ENCODE measurements at places on chromosomes 1 and 21. TPM values are rescaled to one million over a fixed set of nuclear protein-coding genes. Genes with fewer than 3 reads are reported as not detected.

- DNase-seq: no peak
These were observed 33.5 kb upstream of the WASF2 start for GRCh38 chr1:27523337-27524020.

DNA sequence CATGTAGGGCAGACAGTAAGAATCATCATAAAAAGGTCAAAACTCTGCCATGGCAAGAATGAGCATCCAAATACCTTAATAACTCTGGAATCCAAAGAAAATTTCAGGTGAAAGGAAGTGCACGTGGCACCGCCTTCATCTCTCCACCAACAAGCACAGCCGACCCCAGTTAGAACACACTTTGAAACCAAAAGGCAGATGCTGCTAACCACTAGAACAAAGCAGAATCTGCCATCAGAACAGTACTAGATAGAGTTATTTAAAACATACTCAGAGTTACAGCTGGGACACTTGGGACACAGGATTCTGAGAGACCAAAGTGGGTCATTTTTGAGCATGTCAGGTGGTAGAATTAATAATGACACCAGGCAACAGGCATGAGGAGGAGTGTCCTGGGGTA, 106.7 kb upstream of the SOD1 start:
- no peak for DNase-seq

Gene ATAD3C
- 0.61 TPM for total RNA-seq

DNA sequence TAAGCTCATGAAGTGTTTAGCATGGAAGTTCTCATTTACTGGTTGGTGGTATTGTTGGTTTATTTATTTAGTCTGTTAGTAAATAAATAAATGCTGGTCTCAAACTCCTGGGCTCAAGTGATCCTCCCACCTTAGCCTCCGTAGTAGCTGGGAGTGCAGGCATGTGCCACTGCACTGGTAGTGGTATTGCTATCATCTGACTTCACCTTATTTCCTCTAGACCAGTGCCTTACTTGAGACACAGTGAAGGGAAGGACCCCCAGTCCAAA, 1.4 kb upstream of the SLC2A1 start:
- DNase-seq: no peak

DNA sequence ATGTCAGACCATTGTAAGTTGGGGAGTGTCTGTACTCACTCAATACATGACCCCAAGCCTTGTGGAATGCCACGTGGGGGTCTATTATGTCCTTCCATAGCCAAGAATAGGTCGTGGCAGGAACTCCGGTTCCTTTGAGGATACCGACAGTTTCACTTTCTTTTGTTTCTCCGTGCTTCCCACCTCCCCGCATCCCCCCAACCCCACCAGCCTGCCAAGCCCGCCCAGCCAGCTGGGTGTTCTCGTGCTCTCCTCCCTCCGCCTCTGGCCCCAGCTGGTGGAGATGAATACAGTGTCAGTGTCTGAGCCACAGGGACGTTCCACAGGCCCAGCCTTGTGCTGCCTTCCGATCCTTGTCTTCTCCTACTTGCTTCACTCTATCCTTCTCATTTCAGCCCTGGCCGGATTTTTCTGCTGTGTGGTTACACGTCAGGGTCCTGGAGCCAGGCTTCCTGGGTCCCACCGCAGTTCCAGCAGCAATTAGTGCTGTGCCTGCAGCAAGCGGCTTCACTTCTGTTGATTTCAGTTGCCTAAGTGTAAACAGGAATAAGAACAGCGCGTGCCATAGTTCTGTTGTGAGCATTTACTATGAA, 4.1 kb upstream of the AGTRAP start:
- no peak for DNase-seq

GRCh38 chr1:182080040-182080439, 18.5 kb upstream of the ZNF648 start:
- no peak for DNase-seq

Gene GSTM5
- total RNA-seq: not detected

Gene SPATA1
- 3.1 TPM for total RNA-seq

GRCh38 chr1:29603622-29604021, 367.3 kb downstream of the PTPRU start:
- DNase-seq: no peak

DNA sequence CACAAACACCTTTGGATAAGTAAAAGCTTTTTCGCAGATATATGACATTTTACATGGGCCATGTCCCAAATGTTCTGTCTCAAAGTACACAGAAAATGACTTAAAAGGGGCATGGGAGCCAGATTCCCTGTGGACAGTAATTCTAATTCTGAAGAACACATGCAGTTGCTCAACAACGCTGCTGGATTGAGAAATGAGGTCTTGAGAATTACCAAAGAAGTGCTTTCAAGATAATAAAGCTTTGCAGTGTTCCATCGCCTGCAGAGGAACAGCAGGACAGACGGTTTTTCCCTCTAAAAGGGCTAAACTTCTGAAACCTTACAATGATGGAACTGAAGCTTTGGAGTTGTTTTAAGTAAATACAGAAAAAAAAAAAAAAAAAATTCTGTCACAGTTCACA, 55.3 kb upstream of the HSPA13 start:
- no peak for DNase-seq

Gene SYNC
- total RNA-seq: 1.3 TPM

DNA sequence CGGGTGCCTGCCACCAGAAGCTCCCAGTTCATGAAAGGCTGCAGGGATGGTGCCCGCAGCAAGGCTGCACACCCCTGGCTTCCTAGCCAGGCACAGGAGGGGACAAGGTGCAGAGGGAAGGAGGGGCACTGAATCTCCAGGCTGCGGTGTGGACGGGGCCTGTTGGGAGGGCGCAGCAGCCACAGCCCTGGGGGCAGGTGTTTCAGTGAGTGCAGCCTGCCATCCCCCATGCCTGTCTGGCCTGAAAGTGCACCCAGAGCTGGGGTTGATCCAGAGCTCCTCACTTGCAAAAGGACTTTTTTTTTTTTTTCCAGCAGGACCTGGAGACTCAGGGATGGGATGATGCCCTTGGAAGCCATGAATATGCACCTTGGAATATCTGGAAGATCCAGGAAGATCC, 153.7 kb upstream of the C1orf174 start:
- no peak for DNase-seq

GRCh38 chr1:4171480-4172450, 271.7 kb upstream of the C1orf174 start:
- DNase-seq: no peak

Gene TNFRSF18
- total RNA-seq: 56.2 TPM

DNA sequence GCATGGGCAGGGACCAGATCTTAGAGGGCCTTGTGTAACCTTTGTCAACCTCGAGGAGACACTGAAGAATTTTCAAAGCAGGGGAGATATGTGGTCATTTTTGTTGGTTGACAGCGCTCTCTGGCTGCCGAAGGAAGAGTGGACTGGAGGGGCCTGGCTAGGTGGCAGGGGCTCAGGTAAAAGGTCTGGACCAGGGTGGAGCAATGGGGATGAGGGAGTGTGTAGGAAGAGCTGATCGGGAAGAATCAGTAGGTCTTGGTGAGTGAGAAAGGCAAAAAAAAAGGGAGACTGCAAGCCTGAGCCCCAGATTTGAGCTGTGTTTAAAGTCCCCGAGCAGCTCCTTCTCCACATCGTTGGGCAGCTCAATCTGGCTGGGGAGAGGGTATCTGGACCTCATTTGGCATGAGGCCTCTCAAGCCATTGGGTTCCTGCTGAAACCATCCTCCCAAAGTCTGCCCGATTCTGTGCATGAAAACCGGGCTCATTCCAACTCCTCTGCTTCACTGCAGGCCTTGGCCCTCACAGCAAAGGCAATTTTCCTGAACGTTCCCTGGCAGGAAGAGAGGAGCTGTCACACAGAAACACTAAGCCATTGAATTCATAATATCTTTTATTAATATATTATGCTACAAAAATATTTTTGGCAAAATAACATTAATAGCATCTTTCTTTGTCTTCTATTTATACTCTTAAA, 237.1 kb downstream of the TRABD2B start:
- no peak for DNase-seq

DNA sequence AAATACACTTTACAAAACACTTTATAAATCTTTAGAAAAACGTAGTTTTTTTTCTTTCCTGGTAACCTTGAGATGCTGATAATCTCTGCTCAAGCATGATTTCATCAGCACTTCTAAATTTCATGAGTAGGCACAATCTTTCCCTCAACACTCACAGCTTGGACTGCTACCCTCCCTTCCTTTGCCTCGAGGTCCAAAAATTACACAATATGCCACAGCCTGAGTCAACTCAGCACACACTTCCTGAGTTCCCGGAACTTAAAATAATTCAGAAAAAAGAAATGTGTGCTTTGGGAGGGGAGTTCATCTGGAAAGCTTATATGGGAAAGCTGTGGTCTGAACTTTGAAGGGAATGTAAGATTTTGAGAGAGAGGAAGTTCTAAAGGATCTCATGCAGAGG, 5.9 kb downstream of the CLCA2 start:
- no peak for DNase-seq

Gene ZNF683
- not detected for total RNA-seq

GRCh38 chr1:83511146-83511726, 487.7 kb downstream of the TTLL7 start:
- DNase-seq: no peak

DNA sequence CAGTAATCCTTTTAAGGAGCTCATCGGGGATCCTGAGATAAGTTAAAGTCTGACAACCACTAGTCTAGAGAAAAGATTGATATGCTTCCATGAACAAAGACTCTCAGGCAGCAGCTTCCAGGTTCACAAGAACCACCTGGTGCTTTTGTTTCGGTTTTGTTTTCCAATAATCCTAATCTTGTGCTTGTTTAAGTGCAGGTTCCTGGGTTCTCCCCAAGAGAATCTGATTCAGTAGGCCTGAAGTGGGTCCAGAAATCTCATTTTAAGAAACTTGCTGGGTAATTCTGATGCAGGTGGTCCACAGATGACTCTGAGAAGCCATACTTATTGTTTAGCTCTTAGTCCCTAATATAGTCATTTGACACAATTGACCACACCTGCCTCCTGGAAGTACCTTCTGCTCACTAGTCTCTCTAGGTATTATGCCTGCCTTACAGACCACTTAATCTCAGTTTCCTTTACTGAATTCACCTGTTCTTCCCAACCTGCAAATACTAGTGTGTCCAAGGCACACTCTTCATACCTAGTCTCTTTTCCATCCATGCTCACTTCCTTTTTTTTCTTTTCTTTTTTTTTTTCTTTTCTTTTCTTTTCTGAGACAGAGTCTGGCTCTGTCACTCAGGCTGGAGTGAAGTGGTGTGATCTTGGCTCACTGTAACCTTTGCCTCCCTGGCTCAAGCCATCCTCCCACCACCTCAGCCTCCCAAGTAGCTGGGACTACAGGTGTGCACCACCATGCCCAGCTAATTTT, 20.5 kb upstream of the FRRS1 start:
- no peak for DNase-seq

GRCh38 chr1:218787826-218788225, 385.9 kb upstream of the LYPLAL1 start:
- DNase-seq: no peak

Gene EXTL1
- 0.15 TPM for total RNA-seq

Gene RPL22
- 456 TPM for total RNA-seq

GRCh38 chr1:184940226-184940625, 34.1 kb downstream of the NIBAN1 start:
- DNase-seq: no peak

- DNase-seq: no peak
These were observed 21.3 kb upstream of the KCNE2 start for GRCh38 chr21:34342476-34342875.

GRCh38 chr1:95067568-95067967, 5.2 kb downstream of the ALG14 start:
- DNase-seq: no peak

DNA sequence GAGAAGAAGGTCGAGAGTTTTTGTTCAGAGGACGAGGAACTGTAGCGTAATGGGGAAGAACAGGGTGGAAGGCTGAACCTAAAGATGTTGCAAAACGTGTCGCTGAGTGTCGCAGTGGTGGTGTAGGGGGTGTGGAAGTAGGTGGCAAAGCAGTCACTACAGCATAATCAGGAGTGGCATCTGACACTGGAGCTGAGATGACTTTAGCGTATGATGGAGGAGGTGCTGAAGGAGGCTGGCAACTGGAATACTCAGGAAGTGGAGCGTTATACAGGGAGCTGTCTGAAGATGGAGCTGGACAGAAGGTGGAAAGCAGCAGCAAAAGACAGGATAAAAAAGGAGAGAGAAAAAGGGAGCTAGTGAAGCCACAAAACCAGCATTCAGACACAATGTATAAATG, 89.9 kb upstream of the LBR start:
- DNase-seq: no peak

DNA sequence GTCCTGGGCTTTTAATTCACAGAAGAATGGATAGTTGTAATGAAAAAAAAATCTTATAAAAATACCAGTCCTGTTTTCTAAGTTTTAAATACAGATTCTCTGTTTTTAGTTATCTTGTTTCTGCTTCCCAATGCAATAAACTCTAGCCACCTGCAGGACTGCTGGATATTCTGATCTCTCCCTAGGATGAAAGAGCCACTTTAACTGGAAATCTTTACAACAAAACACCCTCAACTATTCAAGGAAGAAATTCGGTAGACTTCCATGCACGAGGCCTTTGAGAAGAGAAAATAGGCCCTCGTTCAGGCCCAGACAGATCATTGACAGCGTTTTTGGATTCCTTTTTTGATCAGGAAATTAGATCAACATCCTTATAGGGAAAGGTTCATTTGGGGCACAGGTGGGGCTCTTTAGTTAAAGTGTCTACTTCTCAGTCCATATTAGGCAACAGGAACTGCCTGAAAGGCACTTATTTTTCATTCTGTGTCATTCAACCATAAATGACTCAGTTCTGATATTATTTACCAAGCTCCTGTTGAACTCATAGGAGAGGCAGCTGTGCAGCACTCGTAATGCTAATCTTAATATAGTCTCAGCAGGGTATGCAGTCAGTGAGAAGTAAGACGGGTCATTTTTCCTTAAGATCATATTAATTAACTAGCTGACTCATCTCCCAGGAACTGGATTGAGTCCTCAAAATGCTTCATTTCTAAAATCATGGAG, 71.1 kb upstream of the ERRFI1 start:
- DNase-seq: peak; percentile 98

DNA sequence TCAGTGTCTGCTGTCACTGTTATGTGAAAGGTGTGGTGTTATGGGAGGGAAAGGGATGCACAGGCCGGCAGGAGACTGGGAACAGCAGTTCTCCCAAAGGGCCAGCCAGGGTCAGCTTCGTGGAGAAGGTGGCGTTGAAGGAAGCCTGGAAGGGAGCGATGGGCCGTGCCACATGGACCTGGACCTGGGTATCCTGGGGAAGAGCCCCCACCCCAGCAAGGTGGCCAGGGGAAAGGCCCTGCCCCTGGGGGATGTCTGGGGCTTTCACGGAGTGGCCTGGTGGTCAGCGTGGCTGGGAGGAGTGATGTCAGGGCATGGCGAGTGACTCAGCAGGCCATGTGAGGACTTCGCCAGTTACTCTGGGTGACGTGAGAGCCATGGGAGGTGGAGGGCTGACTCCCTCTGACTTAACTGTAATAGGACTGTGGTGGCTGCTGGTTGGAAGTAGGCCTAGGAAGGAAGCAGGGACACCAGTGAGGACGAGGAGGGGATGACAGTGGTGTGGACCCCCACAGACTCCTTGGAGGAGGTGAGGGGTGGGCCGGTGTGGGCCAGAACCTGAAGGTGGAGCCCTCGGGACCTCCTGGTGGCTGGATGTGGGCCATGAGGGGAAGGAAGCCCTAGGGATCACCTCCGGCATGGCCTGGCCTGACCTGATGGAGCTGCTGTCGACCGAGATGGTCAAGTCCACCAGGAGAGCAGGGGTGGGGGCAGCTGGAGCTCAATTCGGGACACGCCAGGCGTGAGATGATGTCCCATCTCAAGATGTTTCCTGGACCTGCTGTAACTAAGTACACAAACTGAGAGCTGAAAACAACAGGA, 54.5 kb downstream of the BACE2 start:
- DNase-seq: no peak

GRCh38 chr21:28444557-28444956, 548.1 kb downstream of the LTN1 start:
- DNase-seq: no peak

- DNase-seq: no peak
These were observed 19.5 kb upstream of the NPPB start for GRCh38 chr1:11878081-11878890.

Gene ARTN
- total RNA-seq: 36.4 TPM

Gene HOOK1
- 30.9 TPM for total RNA-seq
